AG04449 (cell line): ENCODE measurements at places on chromosomes 3 and 15.

GRCh38 chr15:64461721-64462162 lies 1.4 kb downstream of the ZNF609 start:
- DNase-seq, result no peak

DNA sequence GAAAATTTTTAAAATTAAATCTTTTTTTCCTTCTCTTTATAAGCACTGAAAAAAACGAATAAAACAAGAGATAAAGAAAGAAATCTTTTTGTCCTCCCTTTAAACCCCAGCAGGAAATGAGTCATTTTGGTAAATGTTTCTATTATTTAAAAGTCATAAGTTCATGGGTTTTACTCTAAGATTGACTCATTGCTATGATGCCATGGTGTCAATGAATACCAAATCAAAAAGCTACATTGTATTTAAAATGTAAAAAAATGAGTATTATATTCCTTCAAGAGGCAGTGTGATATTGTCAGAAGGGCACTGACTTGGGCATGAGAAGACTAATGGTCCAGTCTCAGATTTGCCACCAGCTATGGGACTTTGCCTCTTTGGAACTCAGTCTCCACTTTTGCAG lies 303.4 kb upstream of the DNAJC19 start:
- DNase-seq, result no peak

- DNase-seq, result no peak
These were observed 304.3 kb downstream of the MAGI1 start for GRCh38 chr3:65734382-65734781.

DNA sequence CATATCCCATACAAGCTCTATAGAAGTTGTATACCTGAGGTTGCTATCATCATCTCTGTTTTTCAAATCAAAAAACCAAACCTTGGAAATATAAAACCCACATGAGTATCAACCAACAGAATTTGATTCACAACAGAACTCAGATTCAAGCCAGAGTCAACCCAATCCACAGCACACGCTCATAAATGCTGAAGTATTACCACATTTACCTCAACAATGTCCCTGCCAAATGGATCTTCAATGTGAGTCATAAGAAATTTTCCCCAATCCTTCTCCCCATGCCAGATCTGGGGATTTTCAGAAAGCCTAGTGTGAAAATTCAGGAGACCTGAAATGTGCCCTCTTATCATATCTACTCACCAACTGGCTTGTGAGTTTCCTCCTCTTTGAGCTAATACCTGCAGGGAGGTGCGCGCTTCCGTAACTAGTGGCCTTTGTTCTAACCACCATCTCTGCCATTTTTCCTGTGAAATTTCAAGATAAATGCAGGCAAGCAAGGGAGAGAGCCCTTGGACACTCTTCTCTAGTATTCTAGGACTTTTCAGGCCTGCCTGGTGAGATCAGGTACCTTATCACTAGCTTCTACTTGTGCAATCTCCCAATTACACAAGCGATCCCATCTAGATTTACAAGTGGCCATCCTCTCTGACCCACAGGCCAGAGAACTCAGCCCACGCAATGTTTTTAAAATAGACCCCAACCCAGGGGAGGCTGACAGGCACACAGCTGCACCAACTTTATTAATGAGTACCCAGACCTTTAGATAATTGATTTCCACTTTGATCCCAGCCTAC lies 1076.9 kb upstream of the CFAP20DC start:
- no peak for DNase-seq

DNA sequence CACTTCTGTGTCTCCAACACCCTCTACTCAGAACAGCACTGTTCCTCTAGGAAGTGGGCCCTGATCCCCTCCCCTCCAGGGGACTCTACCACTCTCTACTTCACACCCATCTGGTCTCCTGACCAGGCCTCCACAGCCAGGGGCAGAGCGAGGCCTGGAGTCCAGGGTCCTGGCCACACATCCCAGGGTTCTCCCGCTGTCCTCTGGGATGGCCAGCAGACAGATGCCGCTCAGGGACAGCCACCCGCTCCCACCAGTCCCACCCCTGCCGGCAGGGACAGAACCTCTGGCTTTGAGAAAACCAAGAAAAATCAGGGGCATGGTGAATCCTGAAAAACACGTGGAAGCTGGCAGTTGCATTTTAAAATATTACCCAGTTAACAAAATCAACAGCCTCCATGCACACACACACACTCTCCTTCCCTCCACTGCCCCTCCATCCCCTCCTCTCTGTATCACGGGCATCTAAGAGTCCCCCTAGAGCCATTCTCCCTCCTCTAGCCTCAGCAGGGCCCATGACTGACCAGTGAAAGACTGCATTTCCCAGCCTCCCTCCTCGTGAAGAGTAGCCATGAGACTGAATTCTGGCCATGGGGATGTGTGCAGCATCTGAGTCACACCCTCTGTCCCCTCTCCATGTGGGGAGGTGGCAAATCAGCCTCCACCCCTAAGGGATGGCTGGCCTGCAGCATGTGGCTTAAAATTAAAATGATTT lies 32.1 kb upstream of the IQSEC1 start:
- DNase-seq, result no peak

DNA sequence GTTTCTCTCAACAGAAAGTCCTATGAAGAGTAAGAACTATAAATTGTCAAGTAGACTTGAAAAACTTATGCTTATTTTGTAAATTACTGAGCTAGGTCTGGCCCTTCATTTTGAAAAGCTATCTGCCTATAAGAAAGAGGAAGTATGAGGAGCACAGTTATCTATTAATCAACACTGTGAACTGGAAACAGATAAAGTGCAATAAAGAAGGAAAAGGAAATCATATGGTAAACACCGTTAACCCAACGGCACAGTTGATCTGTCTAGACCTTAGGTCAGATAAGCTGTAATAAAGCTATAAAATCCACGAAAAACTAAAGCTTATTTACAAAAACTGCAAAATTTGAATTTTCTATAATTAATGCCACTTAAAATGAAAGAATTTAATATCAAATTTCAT lies 242.5 kb downstream of the ZBTB20 start:
- DNase-seq, result no peak

- no peak for DNase-seq
These were observed 1.9 kb downstream of the TOP2B start for GRCh38 chr3:25662736-25663320.

DNA sequence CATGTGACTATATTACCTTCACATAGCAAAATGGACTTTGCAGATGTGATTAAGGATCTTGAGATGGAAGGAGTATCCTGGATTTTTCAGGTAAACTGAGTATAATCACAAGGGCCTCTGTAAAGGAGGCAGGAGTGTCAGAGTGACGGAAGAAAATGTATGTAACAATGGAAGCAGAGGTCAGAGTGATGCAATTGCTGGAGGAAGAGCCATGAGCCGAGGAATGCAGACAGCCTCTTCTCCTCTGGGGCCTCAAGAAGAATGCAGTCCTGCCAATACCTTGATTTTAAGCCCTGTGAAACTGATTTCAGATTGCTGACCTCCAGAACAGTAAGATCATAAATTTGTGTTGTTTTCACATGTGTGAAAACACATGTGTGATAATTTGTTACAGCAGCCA lies 15.1 kb downstream of the HEMK1 start:
- DNase-seq, result no peak

GRCh38 chr3:124826703-124827102 lies 60.5 kb downstream of the ITGB5 start:
- peak; percentile 60 for DNase-seq

GRCh38 chr3:100798012-100798411 lies 88.7 kb downstream of the TFG start:
- no peak for DNase-seq

GRCh38 chr3:168803536-168803935 lies 707.8 kb upstream of the GOLIM4 start:
- DNase-seq, result peak; percentile 21

DNA sequence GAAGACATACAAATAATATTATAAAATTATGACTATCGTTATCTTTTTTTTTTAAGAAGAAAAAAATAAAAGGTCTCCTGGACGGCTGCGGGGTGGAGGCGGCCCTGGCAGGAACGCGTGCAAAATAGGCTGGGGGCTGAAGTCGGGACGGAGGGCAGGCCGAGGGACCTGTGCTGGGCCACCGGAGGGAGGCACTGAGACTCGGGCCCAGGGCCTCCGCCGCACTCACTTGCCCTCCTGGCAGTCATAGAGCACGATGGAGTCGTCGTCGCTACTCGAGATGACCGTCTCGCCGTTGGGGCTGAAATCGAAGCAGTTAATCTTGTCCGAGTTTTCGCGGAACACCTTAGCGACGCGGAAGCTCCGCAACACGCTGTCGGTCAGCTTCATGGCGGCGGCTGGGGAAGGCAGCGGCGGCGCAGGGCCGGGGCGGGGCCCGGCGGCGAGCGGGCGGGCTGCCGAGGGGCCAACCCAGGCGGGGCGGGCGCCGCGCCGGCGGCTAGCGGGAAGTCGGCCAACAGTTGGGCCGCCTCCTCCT lies 408 bp downstream of the WDR82 start:
- DNase-seq, result no peak

DNA sequence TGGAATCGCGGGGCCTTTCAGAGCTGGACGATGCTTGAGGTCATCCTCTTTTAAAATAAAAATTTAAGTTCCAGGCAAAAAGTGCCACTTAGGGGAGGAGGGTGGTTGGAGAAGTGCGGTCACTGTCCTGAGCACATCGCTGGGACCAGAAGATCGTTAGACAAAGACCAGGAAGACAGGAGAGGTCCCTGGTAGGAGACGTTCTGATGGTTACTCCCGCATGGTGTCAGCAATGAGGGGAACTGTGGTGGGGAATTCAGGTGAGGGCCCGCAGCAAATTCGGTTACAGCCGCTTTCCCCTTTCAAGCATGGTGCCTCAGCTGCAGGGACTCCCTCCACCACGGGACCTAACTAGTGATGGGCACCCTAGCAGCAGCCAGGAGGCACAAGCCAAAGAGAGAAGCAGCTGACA lies 1.0 kb upstream of the ISY1 start:
- no peak for DNase-seq

DNA sequence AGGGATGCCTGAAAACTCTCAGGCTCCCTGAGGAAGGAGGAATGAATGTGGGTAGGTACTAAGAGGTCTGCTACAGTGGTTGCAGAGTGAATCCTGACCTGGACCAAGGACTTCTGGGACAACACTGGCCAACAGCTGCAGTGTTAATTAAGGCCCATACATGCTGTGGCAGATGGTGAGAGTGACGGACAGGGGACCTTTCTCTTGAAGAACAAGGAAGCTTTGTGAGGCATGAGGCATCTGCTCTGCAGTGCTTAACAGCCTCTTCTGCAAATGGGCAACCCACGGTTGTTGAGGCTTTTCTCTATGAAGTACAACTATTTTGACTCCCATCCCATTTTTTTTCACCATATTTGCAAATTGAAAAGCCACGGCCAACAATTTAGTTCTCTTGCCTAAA lies 26.6 kb upstream of the ACAN start:
- DNase-seq, result no peak

GRCh38 chr15:72925661-72926060 lies 126.6 kb upstream of the NEO1 start:
- DNase-seq, result no peak

GRCh38 chr3:8492744-8493511 lies 8.7 kb upstream of the LMCD1 start:
- no peak for DNase-seq

- no peak for DNase-seq
These were observed 343.3 kb upstream of the PPP2R3A start for GRCh38 chr3:135622215-135622614.

- no peak for DNase-seq
These were observed 216.4 kb downstream of the TCF12 start for GRCh38 chr15:57134851-57135250.

DNA sequence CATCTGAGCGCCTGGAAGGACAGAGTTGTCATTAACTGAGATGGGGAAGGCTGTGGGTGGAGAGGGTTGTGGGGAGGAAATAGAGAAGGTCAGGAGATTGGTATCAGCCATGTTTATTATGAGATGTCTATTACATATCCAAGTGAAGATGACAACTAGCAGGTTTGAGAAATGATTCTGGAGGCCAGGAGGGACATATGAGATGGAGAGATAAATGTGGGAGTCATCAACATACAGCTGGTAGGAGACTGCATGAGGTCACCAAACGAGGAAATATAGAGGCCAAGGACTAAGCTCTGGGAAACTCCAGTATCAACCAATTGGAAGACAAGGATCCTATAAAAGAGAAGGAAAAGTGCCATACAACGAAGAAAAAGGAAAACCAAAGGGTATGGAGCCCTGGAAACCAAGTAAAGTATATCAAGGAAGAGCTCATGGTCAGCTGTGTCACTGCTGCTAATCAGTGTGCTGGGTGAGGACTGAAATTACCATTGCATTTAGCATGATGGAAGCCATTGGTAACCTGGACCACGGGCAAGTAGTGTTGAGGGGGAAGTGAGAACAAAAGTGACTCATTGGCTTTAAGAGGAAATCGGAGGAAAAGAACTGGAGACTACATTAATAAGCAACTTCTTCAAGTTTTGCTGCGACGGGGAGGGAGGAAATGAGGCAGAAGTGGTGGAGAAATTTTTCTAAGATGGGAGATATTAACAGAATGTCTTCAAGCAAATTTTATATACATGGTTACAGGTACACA lies 14.0 kb upstream of the UACA start:
- DNase-seq, result no peak

DNA sequence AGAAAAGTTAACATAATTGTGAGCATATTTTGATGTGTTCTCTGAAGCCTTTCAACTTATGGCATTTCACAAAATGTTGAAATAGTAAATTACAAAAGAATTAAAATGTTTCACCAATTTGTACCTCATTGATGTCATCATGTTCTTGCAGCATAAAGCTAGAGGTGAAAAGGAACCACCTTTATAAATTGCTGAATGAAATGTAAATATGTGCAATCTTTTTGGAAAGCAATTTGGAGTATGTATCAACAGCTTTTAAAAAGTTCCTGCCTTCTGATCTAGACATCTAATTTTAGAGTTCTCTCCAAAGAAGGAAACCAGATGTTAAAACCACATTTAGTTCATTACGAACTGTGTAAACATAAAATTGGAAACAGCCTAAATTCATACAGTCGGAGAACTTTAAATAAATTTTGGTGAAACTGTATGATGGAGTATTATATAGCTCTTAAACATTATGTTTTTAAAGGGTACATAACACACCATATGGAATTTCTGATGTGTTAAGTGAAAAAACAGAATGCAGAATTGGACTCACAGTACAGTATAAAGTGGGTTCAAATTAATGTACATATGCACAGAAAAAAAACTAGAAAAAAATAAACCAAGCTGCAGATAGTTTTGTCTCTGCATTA lies 311.2 kb upstream of the NAALADL2 start:
- no peak for DNase-seq
